ENCODE measurements at places on chromosomes 12 and 14.

DNA sequence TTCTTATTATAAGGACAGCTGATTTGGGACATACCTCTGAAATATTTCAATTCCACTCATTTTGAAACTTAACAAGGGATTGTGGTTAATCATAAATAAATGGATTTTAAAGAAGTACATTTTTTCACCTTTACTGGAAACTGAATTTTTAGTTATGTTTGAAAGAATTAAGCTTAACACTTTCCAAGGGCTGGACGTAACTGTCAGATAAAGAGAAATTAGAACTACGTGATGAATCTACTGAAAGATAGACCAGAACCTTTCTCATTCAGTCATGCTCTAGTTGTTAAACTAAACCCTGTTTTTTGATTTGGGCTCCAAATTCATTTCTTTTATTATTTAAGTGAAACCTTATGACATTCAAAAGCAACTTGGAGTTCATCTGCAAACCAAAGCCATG lies 1892.1 kb upstream of the SEL1L start:
- no peak for DNase-seq

DNA sequence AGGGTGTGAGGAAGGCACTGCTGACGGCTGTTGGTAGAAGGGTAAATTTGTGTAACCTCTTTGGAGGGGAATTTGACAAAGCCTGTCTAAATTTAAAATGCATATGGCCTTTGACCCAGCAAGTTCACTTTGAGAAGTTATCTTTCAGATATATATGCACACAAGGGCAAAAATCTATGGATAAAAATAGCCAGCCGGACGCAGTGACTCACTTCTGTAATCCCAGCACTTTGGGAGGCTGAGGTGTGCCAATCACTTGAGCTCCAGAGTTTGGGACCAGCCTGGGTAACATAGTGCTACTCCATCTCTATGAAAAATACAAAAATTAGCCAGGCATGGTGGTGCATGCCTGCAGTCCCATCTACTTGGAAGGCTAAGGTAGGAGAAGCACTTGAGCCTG lies 13.4 kb downstream of the UBC start:
- no peak for DNase-seq

GRCh38 chr12:124550123-124551089 lies 17.0 kb downstream of the NCOR2 start:
- no peak for DNase-seq

GRCh38 chr12:27109334-27110028 lies 27.1 kb upstream of the C12orf71 start:
- no peak for DNase-seq

GRCh38 chr12:89673603-89674002 lies 35.0 kb downstream of the ATP2B1 start:
- DNase-seq: no peak

DNA sequence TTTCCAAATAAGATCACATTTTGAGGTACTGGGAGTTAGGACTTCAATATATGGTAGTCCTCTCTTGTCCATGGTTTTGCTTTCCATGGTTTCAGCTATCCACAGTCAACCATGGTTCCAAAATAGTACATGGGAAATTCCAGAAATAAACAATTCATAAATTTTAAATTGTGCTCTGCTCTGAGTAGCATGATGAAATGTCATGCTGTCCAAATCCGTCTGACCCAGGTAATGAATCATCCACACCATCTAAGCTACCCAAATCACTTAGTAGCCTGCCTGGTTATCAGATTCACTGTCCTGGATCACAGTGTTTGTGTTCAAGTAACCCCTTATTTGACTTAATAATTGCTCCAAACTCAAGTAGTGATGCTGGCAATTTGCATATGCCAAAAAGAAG lies 197.9 kb downstream of the TMTC3 start:
- no peak for DNase-seq

DNA sequence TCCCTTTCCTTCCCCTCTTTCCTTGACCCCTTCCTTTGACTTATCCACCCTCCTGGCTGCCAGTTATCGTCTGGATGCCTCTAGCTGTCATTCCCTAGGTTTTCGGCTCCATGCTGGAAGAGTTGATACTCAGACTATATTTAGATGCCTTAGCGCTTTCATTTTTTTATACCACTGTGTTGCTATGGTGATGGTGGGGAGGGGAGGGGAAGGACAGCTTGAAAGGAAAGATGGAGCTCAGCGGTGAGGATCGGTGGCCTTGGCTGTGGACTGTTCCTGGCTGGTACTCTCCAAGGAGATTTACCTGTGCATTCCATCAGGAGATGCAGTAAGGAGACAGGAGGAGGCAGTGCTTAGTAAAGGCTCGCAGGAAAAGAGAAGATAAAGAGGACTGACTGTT lies 108.7 kb downstream of the SLC8A3 start:
- no peak for DNase-seq

GRCh38 chr14:89110110-89110509 lies 285.7 kb downstream of the TTC8 start:
- no peak for DNase-seq
